ENCODE measurements at places on chromosomes 3 and 15.

DNA sequence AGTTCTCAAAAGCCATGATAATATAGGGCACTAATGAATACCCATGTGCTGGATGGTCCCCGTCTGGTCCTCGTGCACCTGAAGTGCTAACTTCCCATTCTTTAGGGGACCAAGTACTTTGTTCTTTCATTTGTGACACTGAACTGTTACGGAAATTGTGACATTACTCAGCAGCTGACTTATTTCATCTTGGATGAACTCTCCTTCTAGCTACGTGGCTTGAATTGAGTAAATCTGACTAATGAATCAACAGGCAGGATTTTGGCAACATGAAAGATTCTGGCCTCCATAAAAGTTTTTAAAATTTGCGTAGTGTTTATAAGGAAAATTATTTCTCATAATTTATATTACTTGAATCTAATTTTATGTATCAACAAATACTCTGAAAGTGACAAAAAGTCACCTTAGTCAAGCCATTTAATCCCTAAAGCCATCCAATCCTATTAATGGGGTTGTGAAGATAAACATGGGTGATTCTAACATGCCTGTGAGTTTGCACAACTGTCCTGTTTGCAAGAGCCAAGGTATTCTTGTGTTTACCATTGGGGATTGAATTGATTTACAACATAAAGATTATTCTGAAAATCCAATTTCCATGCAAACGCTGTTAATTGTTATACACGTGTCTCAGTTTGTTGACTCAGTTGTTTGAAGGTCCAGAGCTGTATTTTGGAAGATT is 119.9 kb downstream of the AGBL1 start:
- no peak for DNase-seq

DNA sequence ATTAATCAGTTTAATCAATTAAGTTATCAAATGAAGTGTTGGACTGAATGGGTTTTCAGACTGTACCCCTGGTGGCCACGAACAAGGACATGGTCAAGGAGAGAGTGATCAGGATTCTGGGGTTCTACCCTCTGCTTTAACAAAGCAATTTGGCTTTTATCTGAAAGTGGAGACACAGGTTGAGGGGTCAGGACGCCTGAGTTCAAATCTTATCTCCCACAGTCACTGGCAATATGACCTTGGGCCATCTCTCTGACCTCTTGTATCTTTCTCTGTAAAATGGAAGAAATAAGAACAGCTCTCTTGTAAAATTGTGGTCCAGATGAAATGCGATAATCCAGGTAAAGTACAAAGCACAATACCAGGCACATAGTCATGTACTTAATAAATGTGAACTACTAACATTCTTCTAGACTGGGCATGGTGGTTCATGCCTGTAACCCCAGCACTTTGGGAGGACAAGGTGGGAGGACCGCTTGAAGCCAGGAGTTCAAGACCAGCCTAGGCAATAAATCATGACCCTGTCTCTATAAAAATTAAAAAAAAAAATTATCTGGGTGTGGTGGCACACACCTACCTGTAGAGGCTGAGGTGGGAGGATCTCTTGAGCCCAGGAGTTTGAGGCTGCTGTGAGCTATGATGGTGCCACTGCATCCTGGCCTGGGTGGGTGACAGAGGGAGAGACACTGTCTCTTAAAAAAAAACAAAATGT is 48.6 kb upstream of the ARL8B start:
- DNase-seq, result no peak

GRCh38 chr3:32026593-32026992 is 45.0 kb downstream of the ZNF860 start:
- DNase-seq, result no peak

GRCh38 chr15:101183226-101183930 is 68.5 kb downstream of the CHSY1 start:
- DNase-seq, result no peak

DNA sequence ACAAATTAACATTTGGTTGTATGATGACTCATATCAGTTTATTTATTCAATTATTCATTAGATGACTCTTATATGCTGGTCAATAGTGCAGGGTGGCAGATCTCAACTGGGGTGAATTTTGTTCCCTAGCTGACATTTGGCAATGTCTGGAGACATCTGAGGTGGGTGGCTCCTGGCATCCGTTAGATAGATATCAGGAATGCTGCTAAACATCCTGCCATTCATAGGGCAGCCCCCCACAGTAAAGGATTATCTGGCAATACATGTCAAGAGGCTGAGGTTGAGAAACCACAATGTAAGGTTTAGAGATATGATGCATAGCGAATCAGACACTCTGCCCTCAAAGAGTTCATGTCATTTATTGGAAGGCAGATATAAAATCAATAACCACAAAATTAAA is 719.9 kb downstream of the CADM2 start:
- DNase-seq, result no peak

DNA sequence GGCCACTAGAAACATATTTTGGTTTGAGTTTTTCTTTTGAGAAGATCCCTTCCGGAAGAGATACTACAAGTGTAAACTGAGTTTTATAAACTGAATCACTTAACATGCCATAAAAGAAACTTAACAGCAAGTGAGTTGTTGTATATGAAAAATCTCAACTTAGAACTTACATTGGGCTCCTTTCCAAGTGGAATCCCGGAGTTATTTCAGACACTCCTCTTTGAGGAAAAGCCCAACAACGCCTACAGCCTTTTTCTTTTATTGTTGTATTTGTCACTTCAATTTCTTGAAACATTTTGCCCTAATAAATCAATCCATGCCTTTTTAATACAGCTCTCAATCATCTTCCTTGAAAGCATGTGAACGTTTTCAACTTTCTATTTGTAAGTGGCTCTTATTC is 137.3 kb downstream of the FEZF2 start:
- DNase-seq, result no peak
